ENCODE measurements at places on chromosomes 4 and X.
A peak's percentile ranks its signal among the peaks of the same experiment; 100 is the strongest.

DNA sequence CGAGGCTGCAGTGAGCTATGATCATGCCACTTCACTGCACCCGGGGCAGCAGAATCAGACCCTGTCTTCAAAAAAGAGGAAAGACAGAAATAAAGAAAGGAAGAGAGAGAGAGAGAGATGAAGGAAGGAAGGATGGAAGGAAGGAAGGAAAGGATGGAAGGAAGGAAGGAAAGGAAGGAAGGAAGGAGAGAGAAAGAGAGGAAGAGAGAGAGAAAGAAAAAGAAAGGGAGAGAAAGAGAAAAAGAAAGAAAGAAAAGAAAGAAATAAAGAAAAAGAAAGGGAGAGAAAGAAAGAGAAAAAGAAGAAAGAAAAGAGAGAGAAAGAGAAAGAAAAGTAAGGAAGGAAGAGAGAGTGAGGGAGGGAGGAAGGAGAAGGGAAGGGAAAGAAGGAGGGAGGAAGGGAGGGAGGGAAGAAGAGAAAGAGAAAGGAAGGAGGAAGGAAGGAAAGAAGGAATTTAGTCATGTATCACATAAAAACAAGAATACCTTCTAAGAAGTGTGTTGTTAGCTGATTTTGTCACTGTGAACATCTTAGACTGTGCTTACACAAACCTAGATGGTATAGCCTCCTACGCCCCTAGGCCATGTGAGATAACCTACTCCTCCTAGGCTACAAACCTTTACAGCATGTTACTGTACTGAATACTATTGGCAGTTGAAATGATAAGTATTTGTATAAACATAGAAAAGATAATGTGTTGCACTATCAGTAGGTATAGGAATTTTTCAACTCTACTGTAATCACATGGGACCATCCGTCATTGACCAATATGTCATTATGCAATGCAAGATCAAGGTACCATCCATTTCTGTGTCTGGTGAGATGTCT is 17.4 kb upstream of the AFF1 start:
- no peak for DNase-seq

GRCh38 chr4:47914926-47915237 is 499 bp upstream of the NFXL1 start:
- DNase-seq = no peak

GRCh38 chr4:1846580-1846979 is 9.4 kb downstream of the LETM1 start:
- DNase-seq = no peak

- DNase-seq = no peak
Observed at GRCh38 chr4:3729188-3729881, 36.9 kb upstream of the ADRA2C start.

DNA sequence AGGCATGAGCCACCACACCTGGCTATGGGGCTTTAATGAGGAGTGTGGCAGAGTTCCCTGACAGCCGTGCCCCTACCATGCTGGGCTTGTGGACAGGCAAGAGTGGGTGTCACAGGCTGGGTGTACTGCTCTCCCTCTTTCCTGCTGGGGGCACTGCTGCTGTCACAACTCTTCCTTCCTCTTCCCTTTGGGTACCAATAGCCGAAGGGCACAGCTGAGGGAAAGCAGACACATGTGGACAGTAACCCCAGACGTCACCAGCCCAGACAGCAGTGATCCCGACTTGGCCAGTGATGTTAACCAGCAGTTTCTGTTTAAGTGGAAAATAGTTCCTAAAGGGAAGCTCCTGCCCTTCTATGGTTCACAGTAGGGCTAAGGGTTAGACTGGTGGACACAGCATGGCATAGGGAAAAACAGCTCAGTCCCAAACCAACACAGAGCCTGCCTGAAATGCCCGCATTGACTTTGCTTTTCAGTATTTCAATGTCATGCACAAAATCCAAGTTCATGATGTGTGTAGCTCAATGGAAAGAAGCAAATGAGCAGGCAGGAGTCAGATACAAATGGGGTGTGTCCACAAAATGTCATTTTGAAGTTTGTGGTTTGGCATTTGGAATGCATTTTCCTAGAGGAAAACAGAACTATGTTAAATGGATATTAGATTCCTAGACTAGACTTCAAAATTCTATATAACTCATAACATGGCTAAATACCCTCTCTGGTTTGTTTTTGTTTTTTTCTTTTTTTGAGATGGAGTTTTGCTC is 24.9 kb upstream of the DDX3X start:
- no peak for DNase-seq

- DNase-seq = no peak
Observed at GRCh38 chrX:15399962-15400391, 15.8 kb upstream of the VEGFD start.

DNA sequence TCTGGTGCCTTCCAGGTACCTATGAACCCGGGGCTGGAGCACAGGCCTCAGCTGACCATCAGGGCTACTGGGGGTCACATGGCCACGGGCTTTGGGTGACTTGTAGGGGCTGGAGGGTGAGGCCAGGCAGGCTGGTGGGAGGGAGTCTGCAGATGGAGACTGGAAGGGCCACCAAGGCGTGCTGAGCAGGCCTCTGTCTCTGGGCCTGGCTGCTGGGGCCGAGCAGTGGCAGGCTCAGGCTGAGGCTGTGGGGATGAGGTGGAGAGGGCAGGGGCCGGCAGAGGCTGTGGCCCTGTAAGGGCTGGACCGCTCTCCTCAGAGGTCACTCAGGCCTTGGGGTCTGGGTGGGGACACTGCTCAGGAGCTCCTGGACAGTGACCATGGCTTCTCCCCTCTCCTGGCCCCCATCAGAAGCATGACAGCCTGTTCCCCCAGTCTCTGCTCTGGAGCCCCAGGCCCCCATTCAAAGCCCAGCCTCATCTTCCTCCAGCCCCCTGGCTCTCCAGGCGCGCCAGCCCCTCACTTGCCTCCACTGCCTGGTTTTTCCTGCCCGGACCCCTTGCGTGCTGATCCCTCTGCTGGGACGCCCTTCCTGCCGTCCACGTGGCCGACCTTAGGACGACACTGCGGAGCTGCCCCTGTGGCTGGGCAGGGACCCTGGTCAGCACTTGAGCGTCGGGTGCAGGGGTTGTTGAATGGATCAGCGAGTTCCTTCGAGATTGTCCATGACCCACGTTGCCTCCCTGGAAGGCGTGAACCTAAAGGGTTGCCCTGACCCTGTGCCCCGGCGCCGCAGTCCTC is 11.1 kb upstream of the NAT8L start:
- no peak for DNase-seq

DNA sequence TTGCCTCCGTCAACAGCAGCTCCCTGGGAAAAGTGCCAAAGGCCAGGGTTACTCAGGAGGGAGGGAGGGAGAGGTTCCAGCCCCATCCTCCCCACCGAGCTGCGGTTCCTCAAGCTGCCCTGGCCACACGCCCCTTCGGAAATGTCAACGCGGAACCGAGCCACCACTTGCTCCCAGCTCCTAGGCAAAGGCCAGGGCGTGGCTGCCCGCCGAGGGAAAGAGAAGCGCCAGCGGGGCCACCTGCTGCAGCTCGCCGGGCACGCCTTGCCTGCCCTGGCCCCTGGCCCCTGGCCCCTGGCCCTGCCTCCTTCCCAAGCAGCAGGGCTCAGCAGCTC is 15.3 kb downstream of the SLC6A8 start:
- DNase-seq = no peak

DNA sequence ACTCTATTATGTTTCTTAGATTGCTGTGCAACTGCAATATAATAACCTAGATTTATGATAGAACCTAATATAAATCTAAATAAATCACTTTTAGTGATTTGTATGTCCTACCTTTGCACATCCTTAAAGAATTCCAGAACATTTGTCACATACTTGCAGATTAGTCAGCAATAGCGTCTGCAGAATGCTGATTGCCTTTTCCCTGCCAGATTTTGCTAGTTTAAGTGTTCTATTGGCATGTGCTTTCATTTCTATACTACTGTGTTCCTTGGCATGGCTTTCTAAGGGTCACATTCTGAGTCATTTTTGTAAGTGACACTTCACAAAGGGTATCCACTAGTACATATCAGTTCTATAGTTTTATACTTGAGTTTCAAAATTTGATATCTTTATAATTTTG is 303.1 kb upstream of the GIMD1 start:
- DNase-seq = no peak

- DNase-seq = peak; percentile 54
Observed at GRCh38 chrX:40573763-40574162, 7.0 kb upstream of the ATP6AP2 start.

Data from A549 (cell line).